ENCODE measurements at places on chromosomes 6 and 20.
A peak's percentile ranks its signal among the peaks of the same experiment; 100 is the strongest.

DNA sequence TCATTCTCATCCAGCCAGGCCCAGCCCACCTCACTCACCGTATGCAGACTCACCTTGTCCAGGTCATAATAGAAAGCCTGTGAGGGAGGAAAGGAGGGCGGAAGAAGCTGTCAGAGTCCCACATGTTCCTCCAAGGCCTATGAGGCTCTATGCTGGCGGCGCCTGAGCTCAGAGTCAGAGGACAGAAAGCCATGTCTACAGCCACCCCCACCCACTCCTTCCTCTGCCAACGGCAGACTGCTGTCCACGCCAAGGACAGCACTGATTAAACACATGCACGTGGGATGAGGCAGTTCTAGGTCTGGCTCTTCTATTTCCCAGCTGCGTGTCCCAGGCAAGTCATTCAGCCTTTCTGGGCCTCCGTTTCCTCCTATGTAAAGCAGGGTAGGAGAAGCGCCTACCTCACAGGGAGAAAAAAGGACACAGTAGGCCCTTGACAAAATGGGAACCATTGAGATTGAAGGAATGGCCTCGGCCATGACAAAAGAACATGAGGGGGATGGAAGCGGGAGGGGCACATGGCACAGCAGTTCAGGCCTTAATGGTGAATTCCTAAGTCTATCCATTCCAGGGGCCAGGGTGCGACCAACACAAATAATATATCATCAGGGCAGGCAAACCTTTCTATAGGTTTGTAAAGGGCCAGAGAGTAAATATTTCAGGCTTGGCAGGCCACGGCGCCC is 80.1 kb downstream of the RIPOR3 start:
- DNase-seq: no peak

GRCh38 chr6:33452496-33452895 is 1.9 kb upstream of the ZBTB9 start:
- DNase-seq: peak; percentile 18

GRCh38 chr20:20253744-20254330 is 114.1 kb upstream of the INSM1 start:
- DNase-seq: no peak

GRCh38 chr6:138285800-138286199 is 67.5 kb upstream of the PBOV1 start:
- no peak for DNase-seq

GRCh38 chr20:58019027-58019849 is 209.2 kb downstream of the ANKRD60 start:
- DNase-seq: no peak

DNA sequence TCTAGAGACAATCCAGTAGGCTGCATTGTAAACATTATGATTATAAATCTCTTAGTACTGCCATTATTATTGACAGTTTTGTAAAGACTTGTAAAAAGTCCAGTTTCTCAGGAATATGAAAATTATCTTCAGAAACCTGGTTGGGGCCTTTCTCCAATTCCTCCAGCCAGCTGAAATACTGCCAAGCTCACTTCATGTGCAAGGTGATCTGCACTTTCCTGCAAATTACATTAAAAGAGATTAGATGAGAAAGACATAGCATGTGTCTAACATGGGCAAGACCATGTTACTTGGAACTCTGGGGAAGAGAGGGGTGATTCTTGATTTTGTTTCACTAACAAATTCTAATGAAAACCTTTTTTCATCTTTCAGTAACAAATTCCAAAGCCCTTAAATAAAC is 24.0 kb downstream of the PGM3 start:
- no peak for DNase-seq

- DNase-seq: no peak
Observed at GRCh38 chr20:4169360-4170190, 154.2 kb upstream of the RNF24 start.

DNA sequence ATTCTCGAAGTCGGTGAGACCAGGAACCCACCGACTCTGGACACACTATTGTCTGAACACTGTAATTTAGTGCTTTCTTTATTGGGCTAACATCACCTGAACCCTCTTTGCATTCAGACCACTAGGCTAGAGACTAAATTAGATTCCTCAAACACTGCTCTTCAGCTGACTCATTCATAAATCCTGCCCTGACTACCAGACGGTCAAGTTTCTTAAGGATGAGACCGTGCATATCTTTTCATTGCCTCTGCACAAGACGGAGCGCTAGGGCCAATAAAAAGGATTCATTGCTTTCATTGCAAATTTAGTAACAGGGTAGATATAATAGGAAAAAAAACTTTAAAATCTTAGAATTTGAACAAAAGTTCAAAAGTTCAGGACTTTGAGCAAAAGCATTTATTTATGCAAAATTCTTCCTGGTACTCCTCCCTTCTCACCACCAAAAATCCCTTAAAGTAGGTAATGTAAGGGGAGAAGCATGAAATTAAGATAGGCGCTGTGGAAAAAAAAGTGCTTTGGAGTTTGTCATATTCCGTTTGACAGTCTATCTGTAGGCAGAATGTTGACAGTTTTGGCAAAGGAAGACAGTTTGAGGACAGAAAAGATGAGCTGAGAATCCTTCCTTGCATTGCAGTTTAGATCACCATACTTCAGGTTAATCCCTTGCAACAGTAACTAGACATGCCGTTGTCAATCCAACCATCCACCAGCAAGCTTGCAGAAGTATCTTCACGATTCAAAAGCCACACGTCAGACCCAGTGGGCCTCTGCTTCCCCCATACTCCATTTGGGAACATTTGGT is 328.6 kb upstream of the JARID2 start:
- DNase-seq: no peak

DNA sequence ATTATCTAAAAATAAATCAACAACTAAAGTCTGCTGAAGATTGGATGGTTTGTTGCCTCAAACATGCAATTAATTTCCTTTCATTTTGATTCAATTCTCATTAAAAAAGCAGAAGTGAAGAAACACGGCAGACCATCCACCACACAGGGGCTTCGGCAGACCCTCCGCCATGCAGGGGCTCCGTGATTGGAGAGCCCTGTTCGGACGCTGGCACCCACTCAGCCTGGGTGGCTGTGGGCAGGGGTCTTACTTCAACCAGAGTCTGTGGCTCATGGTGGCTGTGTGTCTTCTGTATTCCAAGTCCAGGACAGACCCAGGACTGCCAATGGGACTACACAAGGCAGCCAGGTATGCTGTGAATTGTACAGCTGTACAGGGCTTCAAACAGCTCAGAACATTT is 86.9 kb upstream of the FRMD1 start:
- DNase-seq: no peak

DNA sequence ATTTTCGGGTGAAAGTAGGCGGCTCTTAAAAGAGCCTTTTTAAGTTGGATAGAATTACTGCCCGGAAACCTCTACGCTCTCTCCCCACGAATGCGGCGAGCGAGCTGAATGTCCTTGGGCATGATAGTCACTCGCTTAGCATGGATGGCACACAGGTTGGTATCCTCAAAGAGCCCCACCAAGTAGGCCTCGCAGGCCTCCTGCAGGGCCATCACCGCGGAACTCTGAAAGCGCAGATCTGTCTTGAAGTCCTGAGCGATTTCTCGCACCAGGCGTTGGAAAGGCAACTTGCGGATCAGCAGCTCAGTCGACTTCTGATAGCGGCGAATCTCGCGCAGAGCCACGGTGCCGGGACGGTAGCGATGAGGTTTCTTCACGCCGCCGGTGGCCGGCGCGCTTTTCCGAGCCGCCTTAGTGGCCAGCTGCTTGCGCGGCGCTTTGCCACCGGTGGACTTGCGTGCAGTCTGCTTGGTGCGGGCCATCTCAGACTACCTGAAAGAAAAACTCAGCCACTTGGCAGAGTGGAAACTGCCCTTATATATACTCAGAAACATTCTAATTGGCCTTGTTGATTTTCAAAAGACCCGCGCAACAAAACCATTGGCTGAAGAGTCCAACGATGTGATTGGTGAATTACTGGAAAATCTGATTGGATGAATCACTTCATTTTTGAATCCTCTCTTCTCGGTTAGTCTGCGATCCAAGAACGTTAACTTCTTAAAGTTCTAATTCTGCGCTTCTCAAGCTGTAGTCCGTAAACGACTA is 93.9 kb upstream of the BTN3A2 start:
- DNase-seq: peak; percentile 92

- DNase-seq: no peak
Observed at GRCh38 chr6:33692760-33693158, 18.7 kb downstream of the UQCC2 start.

GRCh38 chr20:3172933-3173609 is at the start of gene LZTS3:
LZTS3 (minus strand) TSS chr20:3173549; CDS start chr20:3167163, 6,386 bp downstream.
- peak; percentile 92 for DNase-seq

- DNase-seq: no peak
Observed at GRCh38 chr20:22814471-22815205, 220.5 kb upstream of the SSTR4 start.

DNA sequence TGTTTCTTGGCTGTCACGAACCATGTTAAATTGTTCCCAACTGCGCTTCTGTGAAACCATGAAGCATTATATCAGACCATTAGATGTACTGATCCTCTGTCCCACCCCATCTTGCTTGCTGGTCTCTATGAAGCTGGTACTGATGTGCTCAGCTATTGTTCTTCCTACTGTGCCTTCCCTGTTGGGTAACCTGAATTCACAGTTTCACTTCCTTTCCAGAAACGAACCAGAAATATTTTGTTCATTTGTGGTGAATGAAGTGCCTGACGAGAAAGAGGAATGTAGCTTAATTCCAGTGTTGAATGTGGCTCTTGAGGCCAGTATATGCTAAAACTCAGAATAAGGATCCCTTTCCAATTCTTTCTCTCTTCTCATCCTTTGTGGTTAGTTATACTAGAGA is 58.1 kb upstream of the SNAP91 start:
- DNase-seq: no peak

- DNase-seq: no peak
Observed at GRCh38 chr6:137820952-137821351, 46.1 kb upstream of the TNFAIP3 start.

GRCh38 chr6:121879149-121879548 is 443.7 kb downstream of the GJA1 start:
- no peak for DNase-seq

DNA sequence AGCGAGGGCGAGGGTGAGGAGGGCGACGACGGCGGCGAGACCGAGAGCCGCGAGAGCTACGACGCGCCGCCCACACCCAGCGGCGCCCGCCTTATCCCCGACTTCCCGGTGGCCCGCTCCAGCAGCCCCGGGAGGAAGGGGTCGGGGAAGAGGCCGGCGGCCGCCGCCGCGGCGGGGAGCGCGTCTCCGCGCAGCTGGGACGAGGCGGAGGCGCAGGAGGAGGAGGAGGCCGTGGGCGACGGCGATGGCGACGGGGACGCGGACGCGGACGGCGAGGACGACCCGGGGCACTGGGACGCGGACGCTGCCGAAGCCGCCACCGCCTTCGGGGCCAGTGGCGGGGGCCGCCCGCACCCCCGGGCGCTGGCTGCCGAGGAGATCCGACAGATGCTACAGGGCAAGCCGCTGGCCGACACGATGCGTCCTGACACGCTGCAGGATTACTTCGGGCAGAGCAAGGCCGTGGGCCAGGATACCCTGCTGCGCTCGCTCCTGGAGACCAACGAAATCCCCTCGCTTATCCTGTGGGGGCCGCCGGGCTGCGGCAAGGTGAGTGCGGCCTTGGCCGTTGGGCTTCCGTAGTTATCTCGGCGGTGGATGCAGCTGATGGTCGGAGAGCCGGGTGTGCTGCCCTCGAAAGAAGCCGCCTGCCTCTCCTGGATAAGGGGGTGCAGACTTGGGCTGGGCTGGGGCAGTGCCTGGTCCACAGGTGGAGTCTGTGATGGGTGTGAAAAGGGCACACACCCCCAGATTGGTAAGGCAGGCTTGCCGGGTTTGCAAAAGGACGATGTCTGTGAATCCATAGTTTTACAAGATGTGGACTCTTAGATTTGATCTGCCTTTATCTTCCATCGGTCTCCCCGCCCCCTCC is 938 bp downstream of the WRNIP1 start:
- DNase-seq: peak; percentile 82

GRCh38 chr20:61561111-61561830 is 309.2 kb downstream of the CDH4 start:
- no peak for DNase-seq

- DNase-seq: no peak
Observed at GRCh38 chr6:44335631-44336030, 6.8 kb upstream of the SPATS1 start.

DNA sequence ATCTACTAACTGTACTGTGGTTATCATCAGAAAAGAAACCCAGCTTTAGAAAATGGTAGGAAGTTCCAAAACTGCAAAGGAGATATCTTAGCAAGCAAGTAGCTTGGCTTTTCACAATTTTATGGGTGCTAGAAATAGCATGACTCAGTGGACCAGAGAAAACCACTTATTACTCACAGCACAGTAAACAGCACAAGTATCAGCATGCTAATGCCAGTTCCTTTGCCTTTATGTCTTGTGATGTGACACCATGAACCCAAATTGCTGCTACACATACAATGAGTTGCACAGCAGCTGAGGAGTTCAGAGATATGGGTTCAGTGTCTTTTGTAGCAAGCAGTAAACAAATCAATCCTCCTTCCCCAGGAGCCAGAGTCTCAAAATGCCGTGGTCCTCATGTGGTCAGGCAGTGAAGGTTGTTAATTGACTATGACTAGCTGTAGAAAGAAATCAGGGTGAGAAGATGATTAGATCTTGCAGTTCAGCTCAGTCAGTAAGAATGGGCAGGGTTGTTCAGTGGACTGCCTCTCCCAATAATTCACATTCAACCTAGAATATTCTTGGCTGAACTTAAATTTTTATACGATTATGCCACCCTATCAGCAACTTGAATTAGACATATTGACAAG is 73.3 kb downstream of the OPRM1 start:
- no peak for DNase-seq

DNA sequence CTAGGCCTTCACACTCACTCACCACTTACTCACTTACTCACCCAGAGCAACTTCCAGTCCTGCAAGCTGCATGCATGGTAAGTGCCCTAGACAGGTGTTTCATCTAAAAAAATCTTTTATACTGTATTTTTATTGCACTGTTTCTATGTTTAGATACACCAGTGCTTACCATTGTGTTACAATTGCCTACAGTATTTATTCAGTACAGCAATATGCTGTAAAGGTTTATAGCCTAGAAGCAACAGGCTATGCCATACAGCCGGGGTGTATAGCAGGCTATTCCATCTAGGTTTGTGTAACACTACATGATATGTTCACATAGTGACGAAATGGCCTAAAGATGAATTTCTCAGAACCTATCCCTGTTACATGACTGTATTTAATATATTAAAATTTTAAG is 37.1 kb upstream of the KCNK5 start:
- no peak for DNase-seq

DNA sequence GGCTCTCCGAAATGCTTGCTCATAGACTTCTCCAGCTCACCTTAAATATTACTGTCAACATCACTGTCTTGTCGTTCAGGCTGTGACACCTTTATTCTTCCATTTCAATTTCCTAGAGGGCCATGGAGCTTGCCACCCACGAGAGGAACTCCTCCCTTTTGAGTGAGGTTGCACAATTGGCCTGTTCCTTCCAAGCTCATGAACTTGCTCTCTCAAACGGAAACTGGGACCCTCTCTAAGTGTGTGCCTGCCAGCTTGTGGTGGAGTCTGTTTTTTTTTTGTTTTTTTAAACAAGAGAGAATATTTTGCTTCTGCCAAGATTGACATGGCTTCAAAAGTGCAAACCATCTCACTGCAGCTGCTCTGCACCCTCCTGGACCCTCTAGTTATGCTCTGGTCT is 19.3 kb upstream of the IYD start:
- no peak for DNase-seq

GRCh38 chr20:4026093-4026601 is 10.8 kb upstream of the RNF24 start:
- no peak for DNase-seq
